ENCODE measurements at places on chromosomes 12 and 14.

GRCh38 chr14:23021434-23021833 is 11.5 kb upstream of the C14orf93 start:
- no peak for DNase-seq

DNA sequence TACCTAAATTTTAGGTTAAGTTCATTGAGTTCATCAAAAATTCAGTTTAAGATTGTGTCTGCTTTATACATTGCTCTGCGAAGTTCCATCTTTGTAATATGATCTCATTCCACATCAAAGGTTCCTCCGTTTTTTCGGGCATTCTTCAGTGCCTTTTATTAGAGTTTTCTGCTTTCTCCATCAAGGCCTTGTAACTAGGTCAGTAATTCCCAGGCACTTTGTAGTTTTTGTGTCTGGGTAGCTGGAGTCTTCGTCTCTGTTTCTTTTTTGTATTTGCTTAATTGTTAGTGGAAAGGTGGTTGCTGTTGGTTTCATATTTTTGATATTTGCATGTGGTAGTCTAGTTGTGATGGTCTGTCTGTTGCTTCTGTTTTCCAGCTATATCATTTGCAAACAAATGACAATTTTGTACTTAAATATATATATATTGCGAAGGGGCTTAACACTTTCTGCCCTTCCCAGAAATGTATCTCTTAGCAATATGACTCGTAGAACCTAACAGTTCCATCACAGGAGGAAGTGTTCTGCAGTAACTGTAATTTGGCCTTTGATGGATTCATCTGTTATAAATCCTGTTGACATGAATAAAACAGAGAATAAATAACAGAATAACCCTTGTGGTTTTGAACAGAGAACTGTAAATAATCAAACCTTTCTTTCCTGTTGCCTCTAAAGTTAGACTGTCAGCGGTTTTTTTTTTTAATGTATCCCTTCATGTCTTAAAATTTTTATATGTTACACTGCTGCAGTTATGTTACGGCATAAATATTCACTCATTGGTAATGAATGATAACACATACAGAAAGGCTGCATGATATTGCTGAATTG is 88.4 kb upstream of the DYNC1H1 start:
- no peak for DNase-seq

DNA sequence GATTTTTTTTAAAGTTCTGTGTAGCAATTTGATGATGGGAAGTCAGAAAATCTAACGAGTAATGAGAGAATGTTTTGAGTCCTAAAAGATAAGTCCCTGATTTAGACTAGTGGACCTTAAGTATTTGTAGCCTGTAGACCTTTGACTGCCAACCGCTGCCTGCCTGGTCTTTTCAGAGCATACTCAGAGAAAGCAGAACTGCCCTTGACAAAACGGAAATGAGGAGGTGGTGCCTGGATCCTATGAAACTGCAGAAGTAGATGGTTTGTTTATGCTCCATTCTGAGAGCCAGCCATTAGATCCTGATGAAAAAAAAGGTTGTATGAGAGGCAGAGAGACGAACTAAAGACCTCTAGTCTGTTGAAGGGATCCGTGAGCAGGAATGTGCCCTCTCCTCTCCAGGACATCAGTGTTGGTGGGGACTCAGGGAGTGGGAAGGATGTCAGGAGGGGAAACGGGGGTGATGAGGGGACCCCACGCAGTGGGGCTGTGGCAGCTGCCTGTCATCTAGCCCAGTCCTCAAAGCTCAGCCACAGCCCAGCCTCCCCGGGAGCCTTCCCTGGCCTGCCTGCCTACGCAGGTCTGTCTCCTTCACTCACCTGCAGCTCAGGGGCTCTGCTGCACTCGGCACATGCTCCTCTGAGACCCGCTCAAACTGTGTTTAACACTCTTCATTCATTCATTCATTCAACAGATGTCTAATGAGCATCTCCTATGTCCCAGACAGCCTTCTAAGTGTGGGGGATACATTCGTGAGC is 447.5 kb downstream of the AACS start:
- no peak for DNase-seq

- DNase-seq = no peak
Observed at GRCh38 chr12:132438726-132439125, 51.2 kb upstream of the FBRSL1 start.

- peak; percentile 19 for DNase-seq
Observed at GRCh38 chr12:117188961-117189724, 1.1 kb downstream of the FBXO21 start.

GRCh38 chr14:75299576-75299975 is 20.9 kb downstream of the FOS start:
- no peak for DNase-seq

GRCh38 chr12:130658145-130658911 is 57.8 kb downstream of the RIMBP2 start:
- no peak for DNase-seq

DNA sequence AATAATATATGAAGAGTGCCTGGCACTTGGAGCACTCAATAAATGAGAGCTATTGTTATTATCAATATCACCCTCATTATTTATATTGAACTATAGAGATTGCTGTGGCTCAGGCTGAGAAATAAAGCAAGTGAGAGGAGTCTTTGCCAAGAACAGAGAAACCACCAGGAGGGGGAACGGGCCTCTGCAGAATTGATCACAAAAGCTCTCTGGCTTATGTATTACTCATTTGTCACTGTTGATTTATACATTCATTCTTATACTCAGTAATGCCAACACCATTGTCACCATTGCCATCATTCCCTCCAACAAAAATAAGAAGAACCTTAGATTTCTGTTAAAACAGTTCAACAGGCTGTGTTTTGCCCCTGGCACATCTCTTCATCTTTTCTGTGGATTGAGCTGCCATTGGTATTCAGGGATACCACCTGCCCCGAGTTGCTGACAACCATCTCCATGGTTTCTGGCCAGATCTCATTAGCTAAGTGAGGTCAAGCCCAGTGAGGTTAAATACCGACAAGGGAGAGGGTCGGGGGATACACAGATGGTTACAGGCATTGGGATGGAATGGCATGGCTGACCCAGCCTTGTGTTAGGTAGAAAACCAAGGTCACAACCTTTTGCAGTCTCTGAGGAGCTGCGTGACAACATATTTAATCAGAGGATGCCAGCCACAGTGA is 21.8 kb upstream of the PCNX1 start:
- DNase-seq = no peak

DNA sequence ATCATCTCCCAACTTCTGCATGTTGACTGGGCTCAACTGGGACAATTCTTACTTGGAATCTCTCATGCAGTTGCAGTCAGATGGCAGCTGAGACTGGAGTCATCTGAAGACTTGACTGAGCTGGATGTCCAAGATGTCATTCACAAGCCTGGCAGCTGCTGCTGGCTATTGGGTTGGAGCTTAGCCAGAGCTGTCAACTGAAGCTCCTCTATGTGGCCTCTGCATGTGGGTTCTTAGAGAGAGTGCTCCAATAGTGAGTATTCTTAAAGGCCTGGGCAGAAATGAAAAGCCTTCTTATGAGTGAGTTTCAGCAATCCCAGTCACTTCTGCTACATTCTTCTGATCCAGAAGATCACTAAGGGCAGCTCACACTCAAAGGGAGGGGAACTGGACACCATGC is 440.9 kb downstream of the LRIG3 start:
- DNase-seq = no peak

- no peak for DNase-seq
Observed at GRCh38 chr12:72010356-72010755, 71.7 kb downstream of the TPH2 start.

GRCh38 chr12:64526859-64527258 is 74.9 kb downstream of the TBK1 start:
- no peak for DNase-seq

DNA sequence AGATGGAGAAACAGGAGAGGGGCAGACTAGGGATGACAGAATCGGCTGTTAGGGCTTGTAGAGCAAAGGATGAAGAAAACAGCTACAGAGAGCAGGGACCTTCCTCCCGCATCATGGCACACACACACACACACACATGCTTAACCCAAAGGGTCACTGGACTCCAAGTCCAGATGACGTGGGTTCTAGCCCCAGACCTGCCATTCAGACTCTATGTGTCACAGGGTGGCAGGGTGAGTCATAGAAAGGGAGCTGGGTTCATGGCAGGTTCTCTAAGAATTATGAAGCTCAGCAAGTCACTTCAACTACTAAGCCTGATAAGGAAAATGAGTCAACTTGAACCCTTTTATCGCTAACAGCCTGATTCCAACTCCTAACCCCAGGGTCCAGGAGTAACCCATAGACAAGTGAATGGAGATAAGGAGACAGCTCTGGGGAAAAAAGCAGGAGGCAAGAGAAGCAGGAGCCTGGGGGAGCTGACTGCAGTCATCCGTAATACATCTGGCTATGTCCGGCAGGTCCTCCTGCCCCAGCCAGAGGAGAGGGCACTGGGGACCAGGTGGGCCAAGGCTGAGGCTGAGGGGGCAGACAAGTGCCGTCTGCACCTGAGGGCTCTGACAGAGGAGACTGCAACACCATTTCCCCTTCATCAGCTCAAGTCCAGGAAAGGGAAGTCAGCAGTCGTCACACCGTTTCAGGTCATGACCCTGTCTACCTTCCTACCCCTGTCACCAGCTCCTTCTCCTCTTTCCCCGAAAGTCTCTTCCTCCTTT is 3.6 kb upstream of the TNFRSF1A start:
- peak; percentile 90 for DNase-seq

- no peak for DNase-seq
Observed at GRCh38 chr14:72751276-72752033, 142.4 kb downstream of the DPF3 start.

DNA sequence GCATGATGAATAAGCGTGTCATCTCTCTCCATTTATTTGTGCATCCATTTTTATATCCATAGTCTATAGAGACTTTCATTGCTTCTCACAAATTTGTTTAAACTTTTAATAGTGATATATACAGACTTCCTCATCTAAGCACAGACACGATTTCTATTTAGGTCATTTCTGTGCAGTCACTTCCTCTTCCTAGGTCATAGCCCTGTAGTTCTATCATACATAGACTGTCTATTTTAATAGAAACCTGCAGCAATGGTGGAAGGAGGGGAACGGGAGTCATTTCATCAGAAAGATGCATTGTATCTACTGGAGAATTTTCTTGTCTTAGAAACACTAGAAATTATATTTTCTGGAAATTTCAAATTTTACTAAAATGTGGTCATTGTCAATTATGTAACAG is 133.4 kb upstream of the FGD4 start:
- no peak for DNase-seq

GRCh38 chr14:37721976-37722659 is 126.7 kb downstream of the TTC6 start:
- peak; percentile 19 for DNase-seq

DNA sequence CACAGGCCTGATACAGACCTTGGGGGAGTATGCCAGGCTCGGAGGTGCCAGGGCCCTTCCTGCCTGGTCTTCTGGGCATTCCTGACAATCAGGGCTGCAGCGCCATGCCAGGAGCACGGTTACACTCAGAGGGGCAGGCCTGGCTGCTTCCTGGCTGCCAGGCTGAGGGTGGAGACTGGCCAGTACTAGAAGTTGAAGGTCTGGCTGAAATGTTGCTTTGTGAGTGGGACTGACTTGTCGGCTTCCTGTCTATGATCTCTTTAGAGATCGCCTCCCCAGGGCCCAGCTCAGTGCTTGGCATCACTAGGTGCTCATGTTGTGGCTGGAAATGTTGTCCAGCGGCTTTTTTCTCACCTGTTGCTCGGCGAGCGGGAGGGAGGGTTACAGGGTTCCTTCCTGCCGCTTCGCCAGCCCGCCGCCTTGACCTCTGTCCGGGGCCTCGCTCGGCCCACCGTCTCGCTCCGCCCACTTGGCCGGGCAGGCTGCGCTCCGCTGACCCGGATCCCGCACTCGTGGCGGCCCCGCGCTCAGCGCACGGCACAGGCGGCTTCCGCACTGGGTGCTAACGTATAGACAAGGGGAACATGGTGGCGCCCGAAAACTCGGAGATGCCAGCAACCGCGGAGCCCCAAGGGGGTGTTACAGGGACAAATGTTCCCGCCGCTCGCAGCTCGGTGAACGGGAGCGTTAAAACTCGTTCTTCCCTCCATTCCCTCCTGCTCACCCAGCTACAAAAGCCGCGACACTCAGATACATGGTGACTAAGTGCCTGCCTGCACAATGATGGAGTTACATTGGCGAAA is 32.6 kb downstream of the PAPLN start:
- DNase-seq = no peak

DNA sequence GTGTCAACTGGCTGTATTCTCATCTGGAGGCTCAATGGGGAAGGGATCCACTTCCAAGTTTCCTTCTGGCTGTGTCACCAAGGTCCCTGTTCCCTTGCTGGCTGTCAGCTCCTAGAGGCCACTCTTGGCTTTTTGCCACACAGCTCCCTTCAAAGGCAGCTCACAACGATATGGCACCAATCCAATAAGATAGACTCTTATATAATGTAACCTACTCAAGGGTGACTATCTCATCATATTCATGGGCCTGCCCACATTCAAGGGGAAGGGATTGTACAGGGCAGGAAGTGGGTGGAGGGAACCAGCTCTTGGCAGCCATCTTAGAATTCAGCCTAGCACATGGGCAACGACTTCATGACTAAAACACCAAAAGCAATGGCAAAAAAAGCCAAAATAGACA is 98.7 kb upstream of the PLXNC1 start:
- DNase-seq = no peak

Measured in A549 (cell line).